ENCODE measurements at places on chromosomes 4 and X. TPM values are rescaled to one million over a fixed set of nuclear protein-coding genes. Genes with fewer than 3 reads are reported as not detected.

Gene TMPRSS11E
- polyA plus RNA-seq: not detected

DNA sequence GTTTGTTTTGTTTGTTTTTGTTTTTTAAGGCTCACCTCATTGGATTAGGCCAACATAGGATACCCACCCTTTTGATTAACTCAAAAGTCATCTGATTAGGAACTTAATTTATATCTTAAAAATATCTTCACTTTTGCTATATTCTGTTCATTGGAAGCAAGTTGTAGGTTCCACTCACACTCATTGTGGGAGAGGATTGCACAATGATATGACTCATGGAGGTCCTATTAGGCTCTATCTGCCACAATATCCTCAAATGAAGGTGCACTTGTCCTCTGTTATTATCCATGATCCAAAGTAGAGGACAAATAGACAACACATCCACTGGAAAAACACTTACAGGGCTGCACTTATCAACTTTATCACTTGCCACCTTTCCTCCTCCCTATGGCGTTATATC is 60.5 kb upstream of the ADAMTS3 start:
- DNase-seq: no peak

Gene LRRC66
- polyA plus RNA-seq: 1.3 TPM

- DNase-seq: no peak
Measured at GRCh38 chr4:1318488-1319213, 28.4 kb upstream of the UVSSA start.

GRCh38 chrX:63664083-63664482 is 120.9 kb downstream of the ARHGEF9 start:
- no peak for DNase-seq

- peak; percentile 50 for DNase-seq
Measured at GRCh38 chrX:18769812-18770573, 62.5 kb downstream of the PPEF1 start.

Gene ASB9
- polyA plus RNA-seq: 13.3 TPM

GRCh38 chrX:15676886-15677285 is 12.3 kb upstream of the CLTRN start:
- no peak for DNase-seq

DNA sequence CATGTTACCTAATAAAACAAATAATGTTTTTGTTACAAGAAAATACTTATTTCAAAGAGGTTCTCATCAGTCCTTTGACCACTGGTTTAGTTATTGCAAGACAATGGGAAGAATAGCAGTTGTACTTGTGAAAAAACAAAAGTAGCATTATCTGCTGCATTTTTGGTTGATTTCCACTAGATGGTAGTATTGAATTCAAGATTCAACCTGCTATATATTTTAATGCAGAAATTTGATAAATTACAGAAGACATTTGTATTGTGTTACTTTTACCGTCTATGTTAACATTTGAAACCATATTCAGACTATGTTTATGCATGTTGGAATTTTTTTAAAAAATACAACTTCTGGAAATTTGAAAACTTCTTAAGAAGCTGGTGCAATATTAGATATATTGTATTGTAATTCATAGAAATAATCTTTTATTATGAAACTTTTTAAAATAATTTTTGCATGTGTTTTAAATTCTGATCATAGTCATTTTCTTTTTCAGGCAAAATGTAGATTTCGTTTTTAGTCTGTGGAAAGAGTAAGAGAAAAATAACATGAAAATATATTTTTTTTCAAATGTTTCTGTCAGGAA is 56.4 kb downstream of the SPCS3 start:
- DNase-seq: no peak

GRCh38 chr4:8699479-8700145 is 107.0 kb downstream of the CPZ start:
- no peak for DNase-seq

DNA sequence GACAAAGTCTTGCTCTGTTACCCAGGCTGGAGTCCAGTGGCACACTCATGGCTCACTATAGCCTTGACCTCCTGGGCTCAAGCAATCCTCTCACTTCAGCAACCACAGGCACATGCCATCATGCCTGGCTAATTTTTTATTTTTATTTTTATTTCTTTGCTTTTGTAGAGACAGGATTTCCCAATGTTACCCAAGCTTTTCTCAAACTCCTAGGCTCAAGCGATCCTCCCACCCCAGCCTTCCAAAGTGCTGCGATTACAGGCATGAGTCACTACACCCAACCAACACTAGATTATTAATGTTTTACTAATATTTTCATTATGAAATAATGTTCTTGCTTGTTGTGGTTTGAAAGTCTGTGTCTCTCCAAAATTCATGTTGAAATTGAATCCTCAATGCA is 5.2 kb upstream of the ACTRT1 start:
- DNase-seq: no peak

GRCh38 chr4:25441519-25442117 is 64.6 kb downstream of the ANAPC4 start:
- DNase-seq: peak; percentile 64

DNA sequence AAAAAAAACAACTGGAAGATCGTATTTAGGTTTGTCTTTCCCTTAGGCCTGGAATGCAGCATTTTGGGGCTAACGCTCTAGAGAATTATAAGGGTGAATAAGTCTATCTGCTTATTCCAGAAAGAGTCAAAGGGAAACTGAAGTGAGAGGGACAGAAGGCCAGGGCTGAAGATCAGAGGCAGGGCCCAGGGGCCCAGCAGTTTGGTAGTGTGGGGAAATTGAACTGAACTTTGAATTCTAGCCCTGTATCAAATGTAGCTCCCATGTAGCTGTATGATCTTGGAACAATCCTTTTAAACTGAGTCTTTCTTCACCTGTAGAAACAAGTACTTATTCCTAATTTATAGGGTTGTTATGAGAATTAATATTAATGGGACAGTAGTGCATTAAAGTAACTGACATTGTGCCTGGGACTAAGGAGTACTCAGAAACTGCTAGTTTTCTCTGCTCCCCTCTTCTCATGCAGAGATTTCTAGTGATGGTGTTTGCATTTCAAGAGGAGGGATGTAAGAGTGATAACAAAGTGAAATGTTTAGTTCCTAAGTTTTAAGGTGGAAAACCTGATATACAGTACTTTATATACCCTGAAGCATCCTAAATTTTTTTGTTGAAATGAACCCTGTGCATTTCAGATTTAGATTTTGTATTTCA is 30.4 kb downstream of the STOX2 start:
- DNase-seq: no peak

Gene GABRA4
- 0.20 TPM for polyA plus RNA-seq

GRCh38 chrX:63658920-63659319 is 126.1 kb downstream of the ARHGEF9 start:
- DNase-seq: no peak

Gene CLNK
- polyA plus RNA-seq: 0.91 TPM

Gene HERC5
- polyA plus RNA-seq: 6.0 TPM

GRCh38 chr4:102642631-102643298 is 118.0 kb downstream of the MANBA start:
- no peak for DNase-seq

Gene CTAG2
- not detected for polyA plus RNA-seq

DNA sequence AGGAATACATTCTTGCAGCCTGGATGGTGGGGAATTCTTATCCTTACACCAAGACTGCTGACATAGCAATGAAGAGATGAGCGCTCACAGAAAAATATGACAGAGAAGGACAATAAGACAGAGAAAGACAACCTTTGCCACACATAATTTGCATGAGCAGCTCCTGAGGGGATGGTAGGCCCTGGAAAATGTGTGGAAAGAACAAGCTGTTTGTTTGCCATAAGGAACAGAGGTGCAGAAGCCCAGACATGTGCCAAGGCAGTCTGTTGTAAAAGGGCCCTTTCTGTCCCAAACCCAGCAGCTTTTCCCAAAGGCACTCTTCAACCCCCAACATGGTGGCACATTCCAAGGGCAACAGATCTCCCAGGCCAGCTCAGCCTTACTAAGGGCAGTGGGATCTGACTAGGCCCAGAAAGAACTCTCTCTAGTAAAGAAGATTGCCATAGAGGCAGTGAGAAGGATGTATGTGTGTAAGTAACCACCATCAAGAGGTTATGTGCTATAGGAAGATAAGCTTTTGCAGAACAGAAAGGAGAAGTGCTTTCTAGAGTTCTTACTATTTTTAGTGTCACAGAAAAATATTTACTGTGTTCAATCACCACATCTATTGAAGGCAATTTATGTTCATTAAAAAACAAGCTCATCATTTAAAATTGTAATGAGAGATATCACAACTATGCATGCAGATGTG is 287.0 kb upstream of the RASGEF1B start:
- DNase-seq: no peak

DNA sequence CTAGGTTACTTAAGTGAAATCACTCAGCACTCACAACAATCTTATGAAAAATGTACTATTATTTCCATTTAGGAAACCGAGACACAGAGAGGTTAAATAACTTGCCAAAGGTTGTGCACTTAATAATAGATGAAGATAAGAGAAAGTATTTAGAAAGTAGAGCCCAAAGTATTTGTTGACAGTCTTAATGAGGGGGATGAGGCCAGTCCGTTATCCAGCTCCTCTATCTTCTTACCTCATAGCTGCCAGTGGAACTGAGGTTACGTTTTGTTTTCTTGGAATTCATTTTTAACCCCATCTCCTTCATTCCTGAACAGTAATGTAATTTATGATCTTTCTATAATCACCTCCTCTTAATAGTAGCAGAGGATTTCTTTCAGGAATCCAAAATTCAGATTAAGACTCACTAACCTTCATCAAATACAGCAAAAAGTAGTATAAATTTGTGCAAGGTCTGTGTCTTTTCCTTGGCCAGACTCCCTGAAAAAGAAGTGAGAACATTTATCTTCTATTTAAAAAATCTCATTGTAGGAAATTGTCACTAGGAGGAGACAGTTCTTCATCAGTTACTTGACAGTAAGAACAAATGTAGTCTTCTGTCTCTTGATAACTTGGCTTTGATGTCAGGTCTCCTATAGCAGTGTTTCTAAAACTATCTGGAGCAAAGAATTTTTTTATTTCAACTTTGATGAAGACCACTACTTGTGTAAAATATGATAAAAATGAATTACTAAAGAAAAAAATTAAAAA is 35.5 kb downstream of the F8 start:
- no peak for DNase-seq

DNA sequence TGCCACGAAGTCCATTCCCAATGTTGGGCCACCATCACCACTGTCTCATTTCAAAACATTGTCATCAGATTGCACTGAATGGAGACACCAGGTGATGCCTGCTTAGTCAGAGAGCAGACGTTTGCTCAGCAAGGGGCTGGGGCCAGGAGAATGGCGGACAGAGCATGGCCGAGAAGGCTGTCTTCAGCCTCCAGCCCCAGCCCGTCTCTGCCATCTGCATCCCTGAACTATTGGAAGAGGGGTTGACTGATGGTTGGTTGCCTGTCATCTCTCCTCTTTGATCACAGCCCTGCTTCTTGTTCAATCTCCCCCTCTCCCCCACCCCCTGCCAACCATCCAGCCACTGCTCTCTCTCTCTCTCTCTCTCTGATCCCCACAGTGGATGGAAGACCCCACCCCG is 140.9 kb downstream of the SHOX start:
- no peak for DNase-seq

DNA sequence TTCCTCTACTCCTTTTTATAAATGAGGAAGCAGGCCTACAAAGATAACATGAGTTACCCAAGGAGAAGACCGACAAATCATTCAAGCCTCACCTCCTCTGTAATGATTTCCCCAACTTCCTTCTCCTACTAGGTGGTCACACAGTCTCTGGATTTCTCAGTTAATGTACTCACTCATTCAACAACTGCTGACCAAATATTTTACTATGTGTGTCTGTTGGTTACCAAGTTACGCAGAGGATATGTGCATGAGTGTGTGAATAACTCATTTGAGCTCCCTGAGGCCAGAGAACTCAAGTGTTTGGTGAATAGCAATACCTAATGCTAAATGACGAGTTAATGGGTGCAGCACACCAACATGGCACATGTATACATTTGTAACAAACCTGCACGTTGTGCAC is 10.4 kb downstream of the CASK start:
- DNase-seq: no peak

- DNase-seq: peak; percentile 0
Measured at GRCh38 chrX:82218361-82218760, 1016.5 kb downstream of the SH3BGRL start.

DNA sequence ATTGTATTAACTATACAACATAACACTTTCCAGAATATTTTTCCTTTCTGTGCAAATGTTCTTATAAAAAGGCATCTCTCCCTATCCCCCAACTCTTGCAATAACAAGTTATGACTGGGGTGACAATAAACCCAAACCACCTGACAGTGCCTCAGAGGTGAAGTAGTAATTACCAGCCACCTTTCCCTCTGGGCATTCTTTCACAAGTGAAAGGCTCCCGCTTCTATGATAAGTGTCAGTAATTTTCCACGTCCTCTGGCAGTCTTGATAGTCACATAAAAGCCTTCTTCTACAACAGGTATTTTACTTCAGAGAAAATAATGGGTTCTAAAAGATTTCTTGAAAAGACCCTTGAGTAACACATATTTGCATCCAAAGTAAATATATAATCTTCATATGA is 82.7 kb downstream of the MANBA start:
- DNase-seq: no peak

Gene VSIG4
- polyA plus RNA-seq: 5.7 TPM

DNA sequence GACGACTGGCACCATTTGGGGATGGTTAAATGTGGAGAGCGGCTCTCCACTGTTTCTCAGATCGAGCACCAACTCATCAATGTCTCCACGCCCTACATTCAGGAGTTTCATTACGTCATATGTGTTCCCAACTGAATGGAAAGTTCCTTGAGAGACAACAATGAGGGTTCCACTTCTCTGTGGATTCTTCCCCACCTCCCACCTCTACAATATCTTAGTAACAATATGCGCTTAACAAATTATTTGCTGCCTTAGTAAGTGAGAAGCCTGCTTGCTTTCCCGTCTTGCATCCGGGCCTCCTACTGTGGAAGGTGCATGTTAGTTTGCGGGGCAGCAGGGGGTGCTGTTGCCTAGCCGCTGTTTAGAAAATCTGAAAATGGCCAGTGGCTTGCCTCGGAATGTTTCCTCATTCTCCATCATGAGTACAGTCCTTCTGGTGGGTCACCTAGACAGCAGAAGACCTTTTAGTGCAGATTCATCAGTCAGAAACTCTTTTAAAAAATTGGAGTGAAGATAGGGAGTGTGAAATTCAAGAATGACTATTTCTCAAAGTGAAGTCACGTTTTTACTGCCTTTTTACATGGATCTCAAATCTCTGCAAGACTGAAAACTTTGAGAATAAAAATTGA is 55.7 kb downstream of the PHOX2B start:
- peak; percentile 36 for DNase-seq

Gene HTN3
- polyA plus RNA-seq: not detected

Gene TBC1D9
- polyA plus RNA-seq: 62.1 TPM

Gene MAGEA9
- polyA plus RNA-seq: not detected

GRCh38 chr4:123077330-123077729 is 154.9 kb upstream of the NUDT6 start:
- no peak for DNase-seq

Gene HTN1
- polyA plus RNA-seq: 0.07 TPM
